ENCODE measurements at places on chromosomes 6 and 20.

GRCh38 chr20:53212018-53212417 lies 239.9 kb downstream of the TSHZ2 start:
- no peak for DNase-seq

DNA sequence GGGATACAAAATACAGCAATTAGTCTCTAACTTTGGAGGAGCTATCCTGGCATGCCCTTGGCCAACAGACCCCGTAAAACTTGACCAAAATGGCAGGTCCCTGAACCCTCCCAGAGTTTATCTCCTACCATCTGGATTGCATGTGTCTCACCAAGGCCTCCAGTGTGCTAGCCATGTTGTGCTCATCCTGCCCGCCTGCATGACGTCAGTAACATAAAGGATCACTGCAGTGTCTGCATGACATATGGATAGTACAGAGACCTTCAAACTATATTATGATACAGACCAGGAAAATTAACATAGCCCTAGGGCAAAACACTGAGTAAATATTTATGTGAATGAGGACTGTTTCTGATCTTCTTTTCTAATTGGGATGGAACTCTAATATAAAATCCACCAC lies 25.3 kb downstream of the CPXM1 start:
- no peak for DNase-seq

- no peak for DNase-seq
Measured at GRCh38 chr6:14159090-14159489, 41.5 kb downstream of the CD83 start.

- no peak for DNase-seq
Measured at GRCh38 chr20:22836877-22837276, 198.2 kb upstream of the SSTR4 start.

GRCh38 chr6:19860235-19860877 lies 23.2 kb downstream of the ID4 start:
- DNase-seq: no peak

GRCh38 chr6:82017288-82017687 lies 230.3 kb downstream of the IBTK start:
- DNase-seq: no peak

Data from fibroblast of skin of left quadriceps (primary cell).